ENCODE measurements at places on chromosomes 1 and 21. TPM values are rescaled to one million over a fixed set of nuclear protein-coding genes. Genes with fewer than 3 reads are reported as not detected.

Gene ATP6V1G3
- total RNA-seq: not detected

Gene LRRC53
- total RNA-seq: not detected

DNA sequence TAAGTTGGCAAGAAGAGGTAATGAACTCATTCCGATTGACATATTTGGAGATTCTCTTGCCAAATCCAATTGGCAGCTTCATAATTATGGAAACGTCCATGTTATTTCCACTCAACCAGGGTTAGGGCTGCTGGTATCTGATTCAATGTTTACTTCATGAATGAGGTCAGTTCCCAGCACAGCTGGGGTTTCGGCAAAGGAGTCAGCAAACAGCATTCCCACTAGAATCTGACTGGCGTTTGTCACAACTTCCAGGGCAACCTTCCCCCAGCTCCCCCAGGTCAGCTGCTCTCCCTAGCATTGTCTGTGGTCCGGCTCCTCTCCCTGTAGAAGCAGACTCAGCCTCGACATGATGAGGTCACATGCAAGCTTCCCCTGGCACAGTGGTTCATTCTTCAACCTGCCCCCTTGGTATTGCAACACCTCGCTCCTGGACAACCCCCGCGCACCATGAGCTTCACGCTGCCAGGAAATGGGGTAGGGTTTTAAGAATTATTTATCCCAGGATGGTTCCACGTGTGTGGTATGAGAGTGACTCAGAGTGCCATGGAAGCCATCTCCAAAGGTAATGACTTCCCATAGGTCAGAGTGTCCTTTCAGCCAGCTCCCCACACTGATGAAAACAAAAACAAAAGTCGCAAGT, 100.7 kb upstream of the SLC25A33 start:
- H3K36me3 ChIP-seq: no peaks in the 10 kb centered on the region
- H3K4me3 ChIP-seq: no peak overlapping the region
- DNase-seq: peak; percentile 66

DNA sequence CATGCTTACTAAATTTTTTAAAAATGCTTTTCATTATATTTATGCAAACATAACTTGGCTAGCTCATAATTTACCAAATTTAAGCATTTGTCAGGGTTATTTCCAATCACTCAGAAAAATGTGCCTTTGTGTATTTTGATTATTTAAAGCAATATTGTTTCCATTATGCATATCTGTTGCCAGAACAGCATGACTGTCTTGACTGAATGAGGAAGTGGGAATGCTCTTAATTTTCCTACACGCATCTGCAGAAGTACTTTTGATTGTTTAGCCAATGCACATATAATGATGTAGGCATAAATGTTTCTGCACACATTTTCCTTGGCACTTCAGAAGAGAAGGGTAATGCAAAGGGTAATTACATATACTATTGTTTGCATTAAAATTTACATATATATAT, 92.5 kb upstream of the ADGRL2 start:
- peaks cover 7% of the 10 kb centered on the region for H3K4me1 ChIP-seq
- no peak overlapping the region for H3K4me3 ChIP-seq
- no peak overlapping the region for H3K27ac ChIP-seq

DNA sequence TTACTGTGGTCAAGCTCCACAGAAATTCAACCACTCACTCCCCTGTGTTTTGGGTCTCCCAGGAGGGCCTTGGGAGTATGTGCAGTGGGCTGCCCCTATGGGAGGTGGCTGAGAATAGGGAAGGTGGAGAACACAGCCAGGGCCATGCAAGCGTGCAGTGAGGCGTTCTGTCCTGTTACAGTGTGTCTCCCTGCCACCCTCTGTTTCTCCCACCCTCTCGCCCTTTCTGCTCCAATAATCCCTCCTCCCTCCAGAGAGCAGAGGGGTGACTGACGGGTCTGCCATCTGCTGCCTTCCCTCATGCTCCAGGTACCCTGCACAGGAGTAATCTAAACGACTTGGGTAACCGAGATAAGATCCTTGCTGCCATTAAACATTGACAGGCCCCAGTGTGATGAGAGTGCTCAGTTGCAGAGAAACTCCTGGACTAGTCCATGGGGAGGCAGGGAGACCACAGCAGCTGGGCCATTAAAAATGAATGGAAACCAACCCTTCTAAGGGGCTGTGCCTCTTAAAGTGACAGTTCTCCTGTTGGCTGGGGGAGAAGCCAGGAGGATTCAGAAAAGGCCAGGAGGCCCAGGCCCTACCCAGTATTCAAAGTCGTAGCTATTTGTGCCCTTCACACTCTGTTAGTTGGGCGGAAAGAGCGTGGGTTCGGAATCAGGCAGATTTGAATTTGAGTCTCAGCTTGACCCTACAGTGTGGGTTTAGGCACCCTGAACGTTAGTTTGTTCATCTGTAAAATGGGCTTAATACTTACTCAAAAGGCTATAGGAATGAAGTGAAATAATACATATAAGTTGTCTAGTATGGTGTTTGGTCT, 22.4 kb upstream of the BTG2 start:
- peak overlapping the region; percentile 17 for H3K27ac ChIP-seq
- no peak for DNase-seq
- H3K27me3 ChIP-seq: no peaks in the 10 kb centered on the region
- peaks cover 27% of the 10 kb centered on the region for H3K4me1 ChIP-seq
- no peak overlapping the region for H3K4me3 ChIP-seq

Gene NBPF1
- total RNA-seq: 54.1 TPM

DNA sequence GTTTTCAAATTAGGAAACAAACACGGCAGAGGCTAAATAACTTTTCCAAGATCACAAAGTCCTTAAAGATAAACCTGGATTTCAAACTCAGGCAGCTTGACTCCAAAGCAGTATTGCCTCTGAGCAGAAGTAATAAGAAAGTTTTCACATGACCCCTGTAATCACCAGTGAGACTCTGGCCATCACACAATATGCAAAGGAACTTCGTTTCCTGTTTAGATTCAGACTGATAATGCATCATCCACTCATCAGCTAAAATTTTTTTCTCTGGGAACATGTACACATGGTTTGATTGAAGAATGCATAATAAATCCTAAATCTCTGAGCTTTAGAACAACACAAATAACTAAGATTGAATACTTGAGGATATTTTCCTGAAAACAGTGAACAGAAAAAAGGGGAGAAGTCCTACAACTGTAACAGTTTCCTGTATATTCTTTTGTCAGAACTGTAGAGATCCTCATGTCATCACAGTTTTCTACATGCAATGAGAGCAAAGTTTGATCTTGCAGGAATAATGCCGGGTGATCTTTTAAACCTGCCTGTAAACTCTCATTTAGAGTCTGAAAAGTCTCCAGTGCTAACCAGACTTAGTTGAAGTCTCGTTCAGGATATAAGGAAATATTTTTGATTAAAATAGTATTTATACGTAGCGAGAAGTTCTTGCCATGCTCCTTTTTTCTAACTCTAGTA, 225.3 kb downstream of the SPATA17 start:
- H3K4me3 ChIP-seq: no peak overlapping the region
- DNase-seq: peak; percentile 37
- H3K27me3 ChIP-seq: no peaks in the 10 kb centered on the region
- H3K4me1 ChIP-seq: peaks cover 9% of the 10 kb centered on the region
- no peaks in the 10 kb centered on the region for H3K36me3 ChIP-seq
- H3K27ac ChIP-seq: no peak overlapping the region

DNA sequence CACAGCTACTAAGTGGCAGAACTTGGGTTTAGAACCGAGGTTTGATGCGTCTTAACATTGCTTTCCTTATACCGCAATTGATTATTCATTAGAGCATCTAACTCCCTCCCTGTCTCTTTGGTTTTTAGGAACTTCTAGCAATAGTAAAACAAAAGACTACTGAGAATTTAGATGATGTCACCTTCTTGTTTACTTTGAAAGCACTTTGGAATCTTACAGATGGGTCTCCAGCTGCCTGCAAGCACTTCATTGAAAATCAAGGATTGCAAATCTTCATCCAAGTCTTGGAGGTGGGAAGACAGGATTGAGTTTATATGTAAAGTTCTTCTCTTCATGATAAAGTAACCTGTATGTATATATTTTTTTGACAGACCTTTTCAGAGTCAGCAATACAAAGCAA, 35.0 kb downstream of the ZYG11A start:
- no peak overlapping the region for H3K4me3 ChIP-seq
- H3K27ac ChIP-seq: no peak overlapping the region
- no peaks in the 10 kb centered on the region for H3K4me1 ChIP-seq
- no peaks in the 10 kb centered on the region for H3K36me3 ChIP-seq
- H3K27me3 ChIP-seq: no peaks in the 10 kb centered on the region

Gene IFNLR1
- 2.4 TPM for total RNA-seq

DNA sequence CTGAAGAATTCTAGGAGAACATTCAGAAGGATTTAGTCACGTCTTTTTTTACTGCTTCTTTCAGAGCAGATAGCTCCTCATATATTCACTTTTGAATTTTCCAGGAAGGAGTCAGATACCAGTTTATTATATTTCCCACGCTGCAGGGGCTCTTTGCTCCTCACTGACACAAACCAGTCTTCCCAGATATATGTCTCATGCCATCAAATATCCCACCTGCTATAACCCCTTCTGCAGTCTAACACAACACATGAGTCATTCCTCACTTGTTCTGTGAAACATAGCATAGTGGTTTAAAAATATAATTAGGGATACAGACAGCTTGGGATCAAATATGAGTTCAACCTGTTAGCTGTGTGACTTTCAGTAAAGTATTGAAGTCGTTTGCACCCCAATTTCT, 251.7 kb upstream of the DPYD start:
- no peaks in the 10 kb centered on the region for H3K4me1 ChIP-seq
- no peak overlapping the region for H3K27ac ChIP-seq
- no peaks in the 10 kb centered on the region for H3K27me3 ChIP-seq
- no peak for DNase-seq
- H3K4me3 ChIP-seq: no peak overlapping the region
- H3K36me3 ChIP-seq: no peaks in the 10 kb centered on the region

Gene PLA2G2F
- not detected for total RNA-seq

- no peak overlapping the region for H3K4me3 ChIP-seq
- peaks cover 13% of the 10 kb centered on the region for H3K36me3 ChIP-seq
- H3K27ac ChIP-seq: no peak overlapping the region
- H3K27me3 ChIP-seq: no peaks in the 10 kb centered on the region
- no peak for DNase-seq
Observed at GRCh38 chr1:25806418-25806817, 6.4 kb downstream of the SELENON start.

Gene ARHGAP30
- total RNA-seq: 10.5 TPM

Gene GNAT2
- not detected for total RNA-seq

DNA sequence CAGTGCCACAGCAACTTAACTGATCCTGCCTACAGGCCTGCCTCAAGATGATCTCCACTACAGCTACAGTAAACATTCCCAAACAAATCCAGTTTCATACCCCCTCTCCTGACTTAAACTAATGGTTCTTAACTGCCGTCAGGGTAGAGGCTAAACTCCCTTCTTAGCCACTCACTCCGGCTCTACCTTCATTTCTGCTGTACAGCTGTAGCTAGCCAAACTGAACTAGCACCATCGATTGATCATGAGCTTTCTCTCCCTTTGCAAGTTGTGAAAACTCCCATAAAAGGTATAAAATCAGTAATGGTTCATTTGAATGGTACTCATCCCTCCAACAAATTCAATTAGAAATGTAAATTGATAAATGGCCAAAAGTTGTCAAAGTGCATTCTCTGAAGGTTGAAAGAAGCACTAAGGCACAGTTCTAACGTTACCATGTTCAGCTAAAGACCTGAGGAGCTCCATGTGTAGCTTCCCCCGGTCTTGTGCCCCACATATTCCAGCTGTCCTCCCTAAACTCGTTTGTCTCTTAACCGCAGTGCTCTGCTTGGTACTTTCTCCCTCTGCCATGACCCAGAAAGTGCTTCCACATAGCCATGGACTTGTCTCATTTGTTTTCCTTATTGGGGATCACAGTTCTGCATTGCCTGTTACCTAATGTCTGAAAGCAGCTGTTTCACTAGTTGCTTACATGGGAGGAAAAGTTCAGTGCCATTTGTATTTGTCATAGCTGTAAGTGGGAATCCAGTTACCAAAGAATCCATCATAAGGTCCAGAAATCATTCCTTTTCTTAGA, 49.8 kb downstream of the DHX9 start:
- H3K36me3 ChIP-seq: peaks cover 17% of the 10 kb centered on the region
- peak; percentile 10 for DNase-seq
- H3K27ac ChIP-seq: no peak overlapping the region

Gene SCMH1
- 30.6 TPM for total RNA-seq

GRCh38 chr1:91741301-91741700, 144.7 kb downstream of the TGFBR3 start:
- H3K36me3 ChIP-seq: no peaks in the 10 kb centered on the region
- no peak for DNase-seq
- H3K27ac ChIP-seq: no peak overlapping the region
- H3K4me3 ChIP-seq: no peak overlapping the region
- no peaks in the 10 kb centered on the region for H3K27me3 ChIP-seq
- H3K4me1 ChIP-seq: peaks cover 22% of the 10 kb centered on the region

Gene OLFML2B
- total RNA-seq: 12.4 TPM

DNA sequence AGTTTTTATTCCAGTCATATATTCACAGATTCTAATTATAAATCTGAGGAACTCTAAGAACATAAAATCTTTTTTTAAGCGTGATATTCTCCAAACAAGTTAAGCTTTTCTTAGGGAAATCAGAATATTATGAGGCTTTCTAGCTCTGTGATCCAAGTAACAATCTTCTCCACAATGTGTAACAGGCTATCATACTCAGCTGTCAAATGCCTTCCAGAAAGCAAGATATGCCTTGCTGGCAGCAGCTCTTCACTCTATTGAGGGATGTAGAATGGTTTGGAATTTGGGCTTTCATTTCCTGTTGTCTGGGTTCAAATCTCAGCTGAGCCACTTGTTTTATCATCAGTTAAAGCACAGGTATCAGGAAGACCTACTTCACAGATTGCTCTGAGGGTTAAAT, 446.5 kb downstream of the PTBP2 start:
- DNase-seq: no peak
- H3K4me3 ChIP-seq: no peak overlapping the region
- peaks cover 1% of the 10 kb centered on the region for H3K4me1 ChIP-seq
- H3K36me3 ChIP-seq: no peaks in the 10 kb centered on the region
- no peak overlapping the region for H3K27ac ChIP-seq
- no peaks in the 10 kb centered on the region for H3K27me3 ChIP-seq

Gene LENEP
- not detected for total RNA-seq

GRCh38 chr1:25904943-25905679, 1.1 kb downstream of the STMN1 start:
- H3K27ac ChIP-seq: no peak overlapping the region
- peaks cover 25% of the 10 kb centered on the region for H3K36me3 ChIP-seq
- H3K4me1 ChIP-seq: peaks cover 8% of the 10 kb centered on the region
- peak overlapping the region; percentile 70 for H3K4me3 ChIP-seq
- peak; percentile 98 for DNase-seq
- no peaks in the 10 kb centered on the region for H3K27me3 ChIP-seq

Gene RXRG
- 1.6 TPM for total RNA-seq

- no peak overlapping the region for H3K4me3 ChIP-seq
- no peaks in the 10 kb centered on the region for H3K4me1 ChIP-seq
- no peak for DNase-seq
- no peak overlapping the region for H3K27ac ChIP-seq
Observed at GRCh38 chr1:189253601-189254350, 1223.9 kb downstream of the BRINP3 start.

GRCh38 chr1:60367532-60367931, 294.0 kb upstream of the C1orf87 start:
- H3K36me3 ChIP-seq: no peaks in the 10 kb centered on the region
- H3K27me3 ChIP-seq: no peaks in the 10 kb centered on the region
- no peak overlapping the region for H3K27ac ChIP-seq
- peak; percentile 36 for DNase-seq

- peak; percentile 74 for DNase-seq
- H3K4me1 ChIP-seq: no peaks in the 10 kb centered on the region
- no peak overlapping the region for H3K4me3 ChIP-seq
- H3K36me3 ChIP-seq: no peaks in the 10 kb centered on the region
Observed at GRCh38 chr1:46446646-46447498, 42.8 kb upstream of the DMBX1 start.

GRCh38 chr1:44314452-44314851, 40.6 kb downstream of the ERI3 start:
- no peak for DNase-seq
- no peak overlapping the region for H3K27ac ChIP-seq
- H3K36me3 ChIP-seq: peaks cover 37% of the 10 kb centered on the region
- H3K4me1 ChIP-seq: peaks cover 5% of the 10 kb centered on the region
- H3K27me3 ChIP-seq: no peaks in the 10 kb centered on the region
